Activated CD8-positive, alpha-beta memory T cell treated with anti-CD3 and anti-CD28 coated beads, Interleukin-2, amount 50 U/mL, for 4 hours (primary cell): ENCODE measurements at places on chromosomes 5 and 9.

GRCh38 chr5:135857630-135858311 lies 23.3 kb downstream of the SLC25A48 start:
- DNase-seq: no peak

DNA sequence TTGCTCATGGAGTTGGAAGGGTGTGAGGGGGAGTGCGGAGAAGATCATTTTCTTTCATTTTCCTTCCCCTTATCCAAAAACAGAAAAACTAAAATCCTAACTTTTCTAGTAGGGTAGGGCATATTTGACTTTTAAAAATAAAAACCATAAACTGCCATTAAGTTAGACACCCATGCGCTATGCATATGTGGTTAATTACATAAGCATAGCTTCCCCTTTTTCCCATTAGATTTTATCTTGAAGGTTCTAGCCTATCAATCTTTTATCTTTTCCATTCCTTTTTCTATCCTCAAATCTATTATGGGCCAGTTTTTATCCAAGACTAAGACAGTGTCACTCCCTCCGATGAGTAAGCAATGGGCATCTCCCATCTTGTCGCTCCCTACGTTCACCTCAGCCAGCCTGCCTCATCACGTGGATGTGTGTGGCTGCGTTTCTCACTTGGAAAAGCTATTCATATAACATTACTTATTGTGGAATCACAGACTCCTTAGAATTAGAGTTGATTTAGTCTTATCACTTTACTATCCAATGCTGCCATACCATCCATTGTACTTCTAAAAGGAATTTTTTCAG lies 49.2 kb downstream of the PCSK5 start:
- DNase-seq: no peak

DNA sequence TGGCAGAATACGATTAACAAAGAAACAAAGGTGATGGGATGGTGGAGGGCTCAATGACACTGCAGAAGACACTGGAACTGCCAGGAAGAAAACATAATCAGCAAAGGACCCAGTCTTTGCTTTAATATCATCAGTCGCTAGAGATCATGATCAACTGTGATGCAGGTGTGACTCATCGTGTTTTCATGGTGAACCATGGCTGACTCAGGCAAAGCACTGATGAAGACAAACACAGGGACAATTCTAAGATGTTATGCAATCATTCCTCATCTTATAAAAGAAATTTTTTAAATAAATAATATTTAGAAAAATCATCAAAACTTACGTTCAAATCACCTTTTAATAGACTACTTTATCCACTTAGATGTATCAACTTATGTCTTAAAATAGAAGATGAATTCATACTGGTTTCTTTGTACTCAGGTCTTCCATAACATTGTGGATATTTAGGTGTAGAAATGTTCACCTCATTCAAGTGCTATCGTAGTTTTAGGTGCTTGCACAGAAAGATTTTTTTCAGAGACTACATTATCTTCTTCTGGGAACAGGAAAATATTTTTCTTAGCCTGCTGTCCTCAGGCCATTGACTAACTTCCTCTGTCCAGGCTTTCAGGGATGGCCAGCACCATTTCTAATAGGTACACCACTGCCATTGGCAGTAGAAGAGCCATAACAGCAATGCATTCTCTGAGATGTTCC lies 673.4 kb upstream of the MEF2C start:
- DNase-seq: no peak

GRCh38 chr9:122059955-122060324 lies 33.2 kb downstream of the TTLL11 start:
- no peak for DNase-seq

DNA sequence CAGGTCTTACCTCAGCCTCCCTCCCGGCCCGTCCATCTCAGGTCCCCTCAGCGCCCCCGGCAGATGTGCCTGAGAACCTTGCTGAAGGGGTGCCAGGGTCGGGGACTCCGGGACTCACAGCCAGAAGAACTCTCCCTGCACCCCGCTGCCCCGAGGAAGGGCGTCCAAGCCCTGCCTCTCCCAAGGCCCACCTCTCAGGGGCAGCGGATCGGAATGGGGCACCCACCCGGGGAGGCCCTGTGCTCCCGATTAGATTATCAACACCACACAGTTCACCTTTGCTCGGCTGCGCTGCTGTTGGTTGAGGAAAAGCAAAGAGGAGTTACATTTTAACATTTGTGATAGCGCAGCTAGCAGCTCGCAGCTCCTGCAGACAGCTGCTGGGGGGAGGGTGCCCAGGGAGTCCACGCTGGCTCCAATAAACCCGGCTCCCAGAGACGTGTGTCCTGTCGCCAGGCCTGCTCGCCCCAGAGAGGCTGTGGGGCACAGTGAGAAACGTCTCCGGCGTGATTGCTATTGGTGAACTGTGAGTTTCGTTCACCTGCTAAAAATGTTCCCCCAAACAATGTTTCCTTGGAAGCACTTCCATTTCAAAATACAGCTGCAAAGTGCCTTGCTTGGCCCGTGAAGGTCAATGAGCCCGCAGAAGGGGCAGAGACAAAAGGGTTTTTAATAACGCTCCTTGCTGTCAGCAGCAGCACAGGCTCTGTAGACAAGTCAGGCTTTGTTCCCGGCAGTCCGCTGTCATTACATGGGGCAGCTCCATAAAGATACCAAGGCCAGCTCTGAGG lies 18.6 kb upstream of the SLC6A19 start:
- DNase-seq: no peak
